ENCODE measurements at places on chromosomes 4 and X. TPM values are rescaled to one million over a fixed set of nuclear protein-coding genes. Genes with fewer than 3 reads are reported as not detected.
A peak's percentile ranks its signal among the peaks of the same experiment; 100 is the strongest.

Gene ZNF41
- total RNA-seq: 11.2 TPM

Gene TCEAL6
- total RNA-seq: not detected

Gene NXF2B
- total RNA-seq: not detected

Gene DGAT2L6
- total RNA-seq: not detected

Gene XAGE1A
- total RNA-seq: not detected

DNA sequence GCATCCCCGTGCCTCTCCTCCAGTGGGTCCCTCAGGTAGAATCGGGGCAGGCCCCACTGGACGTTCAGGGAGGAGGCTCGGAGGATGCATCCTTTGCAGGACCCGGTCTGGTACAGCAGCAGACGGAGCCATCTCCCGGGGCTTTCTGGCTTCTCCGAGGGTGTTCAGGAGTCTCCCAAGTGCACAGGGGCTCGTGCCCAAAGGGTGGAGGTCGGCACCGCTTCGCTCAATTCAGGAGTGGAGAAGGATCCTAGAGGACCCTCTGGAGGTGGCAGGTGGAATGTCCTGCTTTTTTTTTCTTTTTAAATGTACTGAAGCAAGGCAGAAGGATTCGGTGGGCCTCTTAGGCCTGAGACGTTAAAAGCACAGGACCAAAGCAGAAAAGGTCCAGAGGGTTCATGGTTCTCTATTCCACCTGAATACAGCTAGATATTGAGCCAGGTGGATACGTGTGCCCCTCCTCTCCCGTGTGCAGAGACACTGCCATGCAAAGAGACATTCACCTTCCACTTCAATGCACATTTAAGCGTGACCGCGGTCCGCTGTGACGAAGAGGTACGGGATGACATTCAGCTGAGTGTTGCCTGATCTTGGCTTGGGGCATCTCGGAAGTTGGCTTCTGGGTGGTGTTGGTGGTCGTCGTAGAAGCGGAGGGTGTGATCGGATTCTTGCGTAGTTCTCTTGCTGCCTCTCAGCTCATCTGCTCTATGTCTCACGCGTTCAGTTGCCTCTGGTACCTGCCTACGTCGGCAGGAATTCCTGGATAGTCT, 281.2 kb upstream of the AGTR2 start:
- DNase-seq: no peak

DNA sequence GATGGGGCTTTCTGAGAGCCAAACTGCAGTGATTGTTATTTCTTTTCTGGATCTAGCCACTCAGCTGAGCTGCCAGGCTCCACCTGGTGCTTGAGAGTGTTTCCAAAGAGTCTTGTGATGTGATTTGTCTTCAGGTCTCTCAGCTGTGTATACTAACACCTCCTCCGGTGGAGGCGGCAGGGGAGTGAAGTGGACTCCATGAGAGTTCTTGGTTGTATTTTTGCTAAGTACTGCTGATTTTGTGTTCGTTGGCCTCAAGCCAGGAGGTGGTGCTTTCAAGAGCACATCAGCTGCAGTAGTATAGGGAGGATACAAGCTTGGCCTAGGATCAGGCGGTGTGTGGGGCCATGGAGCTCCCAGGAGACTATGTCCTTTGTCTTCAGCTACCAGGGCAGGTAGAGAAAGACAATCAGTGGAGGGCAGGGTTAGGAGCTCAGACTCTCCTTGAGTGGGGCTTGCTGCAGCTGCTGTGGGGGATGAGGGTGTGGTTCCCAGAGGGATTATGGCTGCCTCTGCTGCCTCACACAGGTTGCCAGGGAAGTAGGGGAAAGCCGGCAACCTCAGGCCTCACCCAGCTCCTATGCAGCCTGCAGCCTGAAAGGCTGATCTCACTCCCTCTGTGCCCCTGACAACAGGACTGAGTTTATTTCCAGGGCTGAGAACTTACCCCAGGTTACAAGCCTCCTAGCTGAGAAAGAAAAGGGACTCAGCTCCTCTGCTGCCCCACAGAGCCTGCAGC, 62.4 kb downstream of the NPFFR2 start:
- no peak for DNase-seq

- DNase-seq: no peak
Observed at GRCh38 chr4:37876156-37876555, 14.7 kb upstream of the TBC1D1 start.

GRCh38 chr4:145482209-145483037, 770 bp downstream of the SMAD1 start:
- DNase-seq: peak; percentile 44

GRCh38 chr4:40200875-40201801, 4.3 kb downstream of the RHOH start:
- no peak for DNase-seq

- DNase-seq: no peak
Observed at GRCh38 chr4:59217910-59218631, 1982.1 kb upstream of the ADGRL3 start.

GRCh38 chr4:82852751-82853285, 38.1 kb downstream of the SEC31A start:
- DNase-seq: no peak

DNA sequence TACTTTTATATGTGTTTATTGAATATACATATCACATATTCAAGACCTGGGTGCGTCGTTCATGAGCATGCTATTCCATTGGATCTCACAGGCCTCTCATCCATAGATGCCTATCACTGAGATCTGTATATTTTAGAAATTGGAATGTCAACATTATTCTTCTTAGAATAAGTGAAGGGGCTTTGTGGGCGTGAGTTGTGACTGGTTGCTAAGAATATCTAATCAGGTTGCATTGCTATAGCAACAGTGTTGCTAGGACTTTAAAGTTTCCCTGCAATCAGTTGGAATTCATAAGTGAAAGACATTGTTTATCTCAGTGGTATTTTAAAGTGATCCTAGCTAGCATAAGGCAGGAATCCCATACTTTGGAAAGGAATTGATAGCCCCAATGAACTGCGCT, 36.7 kb upstream of the ANK2 start:
- no peak for DNase-seq

DNA sequence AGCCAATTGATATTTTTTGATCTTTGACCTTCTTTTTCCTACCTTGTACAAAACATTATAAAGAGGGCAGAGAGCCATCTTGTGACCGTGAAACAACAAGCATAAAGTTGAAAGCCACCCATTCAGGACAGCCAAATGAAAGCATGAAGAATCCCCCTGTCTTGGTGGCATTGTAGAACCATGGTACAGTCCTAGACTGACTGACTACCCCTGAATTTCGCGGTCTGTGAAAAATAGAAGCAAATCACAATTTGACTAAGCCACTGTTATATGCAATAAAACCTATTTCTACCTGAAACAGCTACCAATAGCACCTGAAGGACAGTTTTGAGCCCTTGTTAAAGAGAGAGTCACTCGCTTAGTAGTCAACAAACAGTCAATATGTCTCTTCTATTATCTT, 527.4 kb downstream of the MID1IP1 start:
- DNase-seq: no peak

DNA sequence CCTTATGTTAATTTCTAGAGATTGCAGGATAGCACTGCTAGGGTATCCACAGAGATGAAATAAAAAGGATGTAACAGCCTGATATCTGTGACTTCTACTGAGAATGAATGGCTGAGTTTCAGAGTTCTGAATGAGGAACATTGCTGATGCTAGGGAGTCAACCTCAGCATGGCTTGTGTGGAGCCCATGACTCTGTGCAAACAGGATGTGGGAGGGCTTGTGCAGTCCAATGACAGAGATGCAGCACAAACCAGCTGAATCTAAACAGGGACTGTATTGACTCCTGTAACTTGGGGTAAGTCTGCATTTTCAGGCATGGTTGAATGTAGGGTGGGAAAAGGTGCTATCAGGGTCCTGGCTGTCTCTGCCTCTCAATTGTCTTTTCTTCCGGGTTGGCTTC, 5.3 kb upstream of the RASL11B start:
- DNase-seq: no peak

- DNase-seq: no peak
Observed at GRCh38 chrX:153304988-153305736, 16.4 kb downstream of the PNMA6F start.

DNA sequence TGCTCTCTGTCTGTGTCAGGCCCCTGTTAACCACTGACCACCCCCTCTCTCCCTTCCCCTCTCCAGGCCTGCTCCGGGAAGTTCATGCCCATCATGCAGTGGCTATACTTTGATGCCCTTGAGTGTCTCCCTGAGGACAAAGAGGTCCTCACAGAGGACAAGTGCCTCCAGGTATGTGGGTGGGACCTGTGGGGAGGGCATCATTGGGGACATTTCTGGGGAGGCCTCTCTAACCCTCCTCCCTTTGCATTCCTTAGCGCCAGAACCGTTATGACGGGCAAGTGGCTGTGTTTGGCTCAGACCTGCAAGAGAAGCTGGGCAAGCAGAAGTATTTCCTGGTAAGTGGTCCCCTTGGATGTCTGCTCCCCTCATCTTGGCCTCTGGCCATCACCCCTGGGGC, 9.2 kb downstream of the UBA1 start:
- DNase-seq: no peak

DNA sequence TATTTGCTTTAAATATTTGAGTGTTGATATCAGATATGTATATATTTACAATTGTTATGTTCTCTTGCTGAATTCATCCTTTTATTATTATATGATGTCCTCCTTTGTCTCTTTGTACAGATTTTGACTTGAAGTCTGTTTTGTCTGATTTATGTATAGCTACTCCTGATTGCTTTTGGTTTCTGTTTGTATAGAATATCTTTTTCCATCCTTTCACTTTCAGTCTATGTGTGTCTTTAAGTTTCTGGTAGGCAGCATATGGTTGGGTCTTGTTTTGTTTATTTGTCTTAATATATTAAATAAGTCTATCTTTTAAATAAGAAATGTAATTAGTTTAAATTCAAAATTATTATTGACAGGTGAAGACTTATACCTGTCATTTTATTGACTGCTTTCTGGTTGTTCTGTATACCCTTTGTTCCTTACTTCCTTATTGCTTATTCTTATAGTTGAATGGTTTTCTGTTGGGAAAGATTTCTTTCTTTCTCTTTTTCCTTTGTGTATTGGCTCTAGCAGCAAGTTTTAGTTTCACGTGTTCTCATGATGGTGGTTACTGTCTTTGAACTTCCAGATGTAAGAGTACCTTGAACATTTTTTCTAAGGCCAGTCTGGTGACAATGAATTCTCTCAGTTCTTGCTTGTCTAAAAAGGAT, 31.1 kb downstream of the RAB28 start:
- no peak for DNase-seq

DNA sequence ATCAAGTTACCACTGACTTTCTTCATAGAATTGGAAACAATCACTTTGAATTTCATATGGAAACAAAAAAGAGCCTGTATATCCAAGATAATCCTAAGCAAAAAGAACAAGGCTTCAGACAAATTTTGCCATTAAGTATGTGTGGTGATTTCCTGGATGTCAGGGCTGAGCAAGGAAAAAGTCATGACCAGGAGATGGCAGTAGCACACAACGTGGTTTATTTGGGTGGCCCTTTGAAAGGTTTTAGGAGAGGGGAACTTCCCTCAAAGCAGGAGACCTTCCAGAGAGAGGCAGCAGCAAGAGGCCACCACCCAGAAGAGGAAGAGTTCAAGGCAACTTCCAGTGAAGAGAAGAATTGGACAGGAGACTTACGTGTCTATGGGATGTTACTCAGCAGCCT, 18.1 kb upstream of the ZXDB start:
- no peak for DNase-seq

DNA sequence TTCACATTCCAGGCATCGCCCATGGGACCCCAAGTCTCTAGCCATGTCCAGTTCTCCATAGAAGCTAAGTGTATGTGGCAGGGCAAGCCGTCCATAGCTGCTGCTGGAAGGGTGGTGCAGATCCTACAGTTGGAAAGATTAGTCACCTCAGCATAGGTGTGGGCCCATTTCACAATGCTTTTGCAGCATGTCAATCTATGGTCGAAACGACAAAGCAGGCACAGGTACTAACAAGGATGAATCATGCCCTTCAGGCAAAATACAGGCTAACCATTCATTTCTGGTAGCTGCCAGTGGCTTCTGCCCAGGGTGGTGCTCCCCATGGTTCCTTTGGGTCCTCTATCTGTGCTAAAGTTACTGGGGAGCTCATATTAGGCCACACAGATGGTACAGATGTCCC, 225.2 kb downstream of the ADGRL3 start:
- DNase-seq: no peak

- no peak for DNase-seq
Observed at GRCh38 chr4:99234331-99235010, 15.4 kb upstream of the ADH6 start.
